Stimulated activated CD4-positive, alpha-beta T cell treated with anti-CD3 and anti-CD28 coated beads, Interleukin-12 subunit alpha, Interleukin-12 subunit beta, amount 100 ng/mL, for 24 hours (primary cell): ENCODE measurements at places on chromosomes 7 and 10.

DNA sequence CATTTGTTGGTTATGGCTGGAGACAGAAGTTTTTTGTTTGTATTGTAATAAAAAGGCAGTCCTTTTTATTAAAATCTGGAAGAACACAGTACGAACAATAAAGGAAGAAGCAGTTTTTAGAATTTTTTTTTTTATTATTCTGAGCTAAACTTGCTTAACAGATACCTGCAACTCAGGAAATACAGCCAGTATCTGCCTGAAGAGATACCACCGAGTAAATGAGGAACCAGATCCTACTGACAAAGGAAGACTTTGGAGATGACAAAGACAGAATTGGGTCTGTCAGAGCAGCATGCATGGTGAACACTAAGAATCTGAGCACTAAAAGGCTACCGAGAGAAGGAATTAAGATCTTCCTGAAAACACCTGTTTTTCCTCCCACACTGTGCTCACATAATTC, 1335.9 kb upstream of the SORCS1 start:
- no peak for DNase-seq

DNA sequence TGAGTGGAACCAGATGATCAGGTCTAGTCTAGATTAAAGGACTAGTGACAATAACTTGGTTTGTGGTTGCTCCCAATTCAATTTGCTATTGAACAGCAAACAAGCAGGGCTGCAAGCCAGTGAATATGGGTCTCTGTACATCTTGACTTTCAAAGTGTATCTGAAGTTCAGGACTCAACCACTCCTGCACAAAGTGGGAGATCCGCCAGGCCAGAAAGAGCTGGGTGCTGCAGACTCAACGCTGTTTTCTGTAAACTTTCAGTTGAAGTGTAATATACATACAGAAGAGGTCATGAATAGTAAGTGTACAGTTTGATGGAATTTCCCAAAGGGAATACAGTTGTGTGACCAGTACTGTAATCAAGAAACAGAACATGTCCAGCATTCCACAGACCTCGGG, 416.6 kb downstream of the RPS24 start:
- no peak for DNase-seq

- no peak for DNase-seq
Observed at GRCh38 chr10:52578871-52579405, 193.6 kb downstream of the MBL2 start.

GRCh38 chr10:119250641-119251314, 43.4 kb downstream of the GRK5 start:
- no peak for DNase-seq
